ENCODE measurements at places on chromosomes 12 and 14.

DNA sequence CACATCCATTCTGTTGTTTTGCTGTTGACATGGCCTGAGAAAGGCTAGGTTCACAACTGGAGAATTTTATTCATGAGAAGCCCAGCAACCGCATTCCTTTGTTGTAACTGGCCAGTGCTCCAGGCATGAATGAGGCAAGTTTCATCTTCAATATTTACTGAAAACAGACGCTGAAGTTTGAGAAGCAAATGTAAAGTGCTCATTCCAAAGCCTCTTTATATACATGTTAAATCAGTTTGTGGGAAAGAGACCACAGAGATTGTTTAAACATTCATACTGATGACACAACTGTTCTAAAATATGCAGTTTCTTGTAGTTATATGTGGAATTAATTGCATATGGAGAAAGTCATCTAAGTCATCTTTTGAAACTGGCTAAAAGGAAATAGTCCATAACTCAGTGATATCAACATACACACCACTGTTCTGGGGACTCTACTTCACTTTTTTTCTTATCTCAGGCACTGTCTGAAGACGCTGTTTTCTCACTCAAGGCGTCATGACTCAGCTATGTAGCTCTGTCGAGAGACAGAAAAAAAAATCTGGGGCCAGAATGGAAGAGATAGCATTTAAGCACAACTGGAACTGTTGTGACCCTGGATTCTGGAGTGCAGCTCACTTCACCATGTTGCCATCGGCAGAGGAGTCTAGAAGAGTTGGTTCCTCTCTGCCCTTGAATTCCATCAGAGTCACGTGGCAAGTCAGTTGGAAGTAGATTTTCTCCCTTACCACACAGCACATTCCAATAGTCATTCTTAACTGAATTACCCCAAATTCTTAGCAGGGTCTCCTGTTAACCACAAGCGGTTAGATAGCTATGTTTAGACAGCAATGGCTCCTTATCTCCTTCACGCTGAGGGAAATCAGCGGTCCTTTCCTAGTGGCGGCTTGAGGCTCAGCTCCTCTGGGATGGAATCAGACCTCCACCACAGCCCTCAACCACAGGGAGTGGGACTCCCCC, 258.4 kb upstream of the HMGA2 start:
- no peak for DNase-seq

GRCh38 chr14:29222671-29223268, 456.2 kb downstream of the FOXG1 start:
- DNase-seq = no peak

GRCh38 chr14:99484106-99484505, 2.9 kb downstream of the CCNK start:
- DNase-seq = no peak

- DNase-seq = no peak
Measured at GRCh38 chr12:28108599-28108998, 81.7 kb upstream of the CCDC91 start.

GRCh38 chr12:27922531-27923139, 49.9 kb downstream of the PTHLH start:
- no peak for DNase-seq

- DNase-seq = no peak
Measured at GRCh38 chr14:52029881-52030280, 39.0 kb downstream of the NID2 start.

GRCh38 chr14:29749327-29749726, 178.3 kb downstream of the PRKD1 start:
- DNase-seq = no peak

- DNase-seq = no peak
Measured at GRCh38 chr12:13161172-13161571, 35.4 kb upstream of the EMP1 start.

DNA sequence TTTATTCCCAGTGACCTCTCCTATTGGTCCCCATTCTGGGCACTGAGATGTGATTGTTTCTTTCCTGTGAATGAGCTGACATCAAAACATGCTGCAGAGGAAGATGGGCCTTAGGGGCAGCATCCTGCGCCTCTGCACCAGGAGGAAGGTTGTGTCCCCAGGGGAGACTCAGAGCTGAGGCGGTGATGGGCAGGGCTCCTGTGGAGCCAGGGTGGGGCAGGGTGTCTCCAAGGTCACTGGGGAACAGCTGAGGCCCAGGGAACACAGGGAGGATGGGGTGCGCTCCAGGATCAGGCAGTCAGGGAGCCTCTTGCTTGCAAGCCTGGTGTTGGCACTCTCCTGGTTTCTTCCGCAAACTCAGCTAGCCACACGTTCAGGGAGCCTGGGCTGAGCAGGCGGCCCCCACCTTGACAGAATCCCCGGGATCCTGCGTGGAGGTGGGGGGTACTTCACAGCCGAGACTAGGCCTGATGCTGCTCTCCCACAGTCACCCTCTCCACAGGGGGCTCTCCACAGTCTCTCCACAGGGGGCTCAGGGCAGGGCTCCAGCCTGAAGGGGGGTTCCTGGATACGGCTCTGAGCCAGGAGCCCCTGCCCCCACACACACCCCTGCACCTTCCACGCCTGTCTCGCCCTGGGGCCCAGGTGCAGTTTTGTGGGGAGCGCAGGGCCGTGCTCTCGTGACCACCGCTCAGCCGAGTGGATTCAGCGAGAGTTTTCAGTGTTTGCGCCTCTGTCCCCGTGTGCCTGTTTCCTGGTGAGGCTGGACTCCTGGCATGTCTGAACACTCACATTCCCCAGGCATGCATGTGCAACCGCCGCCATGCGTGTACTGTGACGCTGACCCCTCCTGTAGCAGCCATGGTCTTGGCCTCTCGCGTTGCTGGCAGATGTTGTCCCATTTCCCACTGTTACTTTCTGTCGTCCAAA, 264.7 kb downstream of the SEC23A start:
- no peak for DNase-seq

DNA sequence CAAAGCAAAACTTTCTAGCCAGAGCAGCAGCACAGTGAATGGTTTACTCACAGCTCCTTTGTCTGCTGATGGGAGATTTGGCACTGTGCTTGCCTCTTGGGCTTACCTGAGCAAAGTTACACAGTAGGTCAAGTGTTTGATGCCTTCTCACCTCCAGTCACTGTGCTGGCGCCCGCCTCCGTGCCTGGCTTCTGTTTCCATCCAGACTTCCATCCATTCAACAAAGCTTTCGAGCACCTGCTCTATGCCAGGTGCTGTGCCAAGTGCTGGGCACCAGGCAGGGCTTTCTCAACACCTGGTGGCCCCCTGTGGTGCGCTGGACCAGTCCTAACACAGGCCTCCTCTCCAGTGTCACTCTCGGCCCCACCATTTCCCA, 199.2 kb upstream of the EEA1 start:
- DNase-seq = no peak

DNA sequence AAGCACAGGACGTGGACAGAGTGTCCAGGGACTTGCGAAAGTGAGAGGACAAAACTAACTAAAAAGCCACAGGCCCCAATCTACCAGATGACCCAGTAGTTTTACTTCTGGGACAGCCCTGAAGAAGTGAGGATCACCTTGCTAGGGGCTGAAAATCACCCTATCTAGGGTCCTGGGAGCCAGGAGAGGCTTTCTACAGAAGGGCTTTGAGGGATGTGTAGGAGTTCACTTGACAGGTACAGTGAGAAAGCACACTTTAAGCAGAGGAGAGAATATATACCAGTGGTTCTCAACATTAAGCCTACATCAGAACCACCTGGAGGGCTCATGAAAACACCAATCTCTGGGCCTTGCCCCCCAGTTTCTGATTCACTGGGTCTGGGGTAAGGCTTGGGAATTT, 60.8 kb downstream of the ZNF664 start:
- DNase-seq = no peak

DNA sequence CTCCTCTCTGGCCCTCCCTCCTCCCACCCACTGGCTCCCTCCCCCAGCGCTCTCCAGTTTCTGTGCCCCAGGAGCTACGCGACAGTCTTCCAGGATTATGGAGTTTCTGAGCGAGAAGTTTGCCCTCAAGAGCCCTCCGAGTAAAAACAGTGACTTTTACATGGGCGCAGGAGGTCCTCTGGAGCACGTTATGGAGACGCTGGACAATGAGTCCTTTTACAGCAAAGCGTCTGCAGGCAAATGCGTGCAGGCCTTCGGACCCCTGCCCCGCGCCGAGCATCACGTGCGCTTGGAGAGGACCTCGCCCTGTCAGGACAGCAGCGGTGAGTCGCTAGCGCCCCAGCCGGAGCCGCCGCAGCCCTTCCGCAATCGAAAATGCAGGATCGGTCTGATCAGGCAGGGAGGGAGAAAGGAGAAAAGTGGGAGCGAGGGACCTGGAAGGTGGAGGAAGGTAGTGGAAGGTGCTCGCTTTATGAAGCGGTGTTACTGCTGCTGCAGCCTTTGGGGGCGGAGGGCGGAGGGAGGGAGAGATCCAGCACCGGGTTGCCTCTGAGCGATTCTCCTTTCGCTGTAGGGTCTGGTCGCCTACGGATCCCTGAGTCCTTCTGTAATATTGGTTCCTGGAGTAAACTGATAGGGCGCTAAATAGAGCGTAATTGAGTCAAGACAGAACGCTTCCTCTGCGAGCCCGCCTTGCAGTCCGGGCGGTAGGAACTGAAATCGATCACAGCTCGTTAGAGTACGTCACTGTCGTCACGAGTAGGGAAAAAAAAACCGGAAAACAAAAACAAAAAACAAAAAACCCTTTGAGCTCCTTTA, at the start of gene ALX1:
Gene ALX1, plus strand, starts transcription at position 56 of the 819 bp plus-strand sequence. Its CDS starts 42 bp downstream, at position 98.
- no peak for DNase-seq

GRCh38 chr12:64273527-64274403, 51.7 kb upstream of the KICS2 start:
- DNase-seq = no peak

GRCh38 chr14:59823179-59823578, 47.4 kb downstream of the RTN1 start:
- DNase-seq = no peak

DNA sequence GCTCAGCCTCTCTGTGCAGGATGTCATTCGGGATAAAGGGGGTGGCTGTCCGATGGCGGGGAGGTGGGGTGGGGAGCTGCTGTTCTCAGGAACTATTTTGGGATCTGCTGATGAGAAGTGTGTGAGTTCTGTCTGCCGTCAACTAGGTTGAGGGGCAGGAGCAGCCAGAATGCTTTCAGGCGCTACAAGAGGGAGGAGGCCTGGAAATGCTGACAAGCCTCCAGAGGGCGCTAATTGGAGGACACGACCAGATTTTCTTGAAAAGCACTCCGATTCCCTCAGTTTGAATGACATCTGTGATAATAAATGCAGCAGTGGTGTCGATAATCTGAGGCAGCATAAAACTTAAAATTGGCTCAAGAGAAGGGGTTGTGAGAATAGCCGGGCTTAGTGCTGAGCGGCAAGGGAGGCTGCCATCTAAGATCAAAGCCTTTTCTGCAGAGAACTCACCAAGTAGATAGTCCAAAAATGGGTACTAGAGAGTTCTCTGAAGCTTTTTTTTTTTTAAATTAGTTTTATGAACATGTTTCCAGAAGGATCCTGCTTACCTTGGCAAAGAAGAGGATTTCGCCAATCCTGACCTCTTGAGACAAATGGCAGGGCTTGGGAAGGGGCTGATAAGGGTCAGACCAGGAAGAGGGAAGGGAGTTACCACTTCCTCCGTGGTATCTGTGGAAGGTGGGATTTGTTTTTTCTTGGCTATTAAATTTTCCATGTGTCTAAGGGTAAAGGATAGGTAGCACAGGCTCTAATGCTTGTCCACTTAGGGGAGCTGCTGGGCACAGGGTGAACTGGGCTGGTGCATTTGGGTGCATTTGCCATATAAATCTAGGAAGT, 94.4 kb downstream of the CRACR2A start:
- DNase-seq = peak; percentile 14

- no peak for DNase-seq
Measured at GRCh38 chr12:105076098-105076497, 8.2 kb downstream of the ALDH1L2 start.

DNA sequence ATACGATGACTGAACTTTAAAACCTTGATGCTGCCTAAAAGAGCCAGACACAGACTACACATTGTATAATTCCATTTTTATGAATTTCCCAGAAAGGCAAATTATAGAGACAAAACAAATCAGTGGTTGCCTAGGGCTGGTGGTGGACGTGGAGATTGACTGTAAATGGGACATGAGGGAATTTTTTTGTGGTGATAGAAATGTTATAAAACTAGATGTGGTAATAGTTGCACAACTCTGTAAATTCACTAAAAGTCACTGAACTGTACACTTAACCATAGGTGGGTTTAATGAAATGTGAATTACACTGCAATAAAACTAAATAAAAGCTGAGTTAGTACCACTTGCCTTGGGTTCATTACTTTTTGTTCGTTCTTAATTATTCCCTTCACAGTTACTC, 72.1 kb downstream of the PLEKHA5 start:
- DNase-seq = no peak

- no peak for DNase-seq
Measured at GRCh38 chr12:9799961-9800360, 27.3 kb upstream of the KLRF1 start.

DNA sequence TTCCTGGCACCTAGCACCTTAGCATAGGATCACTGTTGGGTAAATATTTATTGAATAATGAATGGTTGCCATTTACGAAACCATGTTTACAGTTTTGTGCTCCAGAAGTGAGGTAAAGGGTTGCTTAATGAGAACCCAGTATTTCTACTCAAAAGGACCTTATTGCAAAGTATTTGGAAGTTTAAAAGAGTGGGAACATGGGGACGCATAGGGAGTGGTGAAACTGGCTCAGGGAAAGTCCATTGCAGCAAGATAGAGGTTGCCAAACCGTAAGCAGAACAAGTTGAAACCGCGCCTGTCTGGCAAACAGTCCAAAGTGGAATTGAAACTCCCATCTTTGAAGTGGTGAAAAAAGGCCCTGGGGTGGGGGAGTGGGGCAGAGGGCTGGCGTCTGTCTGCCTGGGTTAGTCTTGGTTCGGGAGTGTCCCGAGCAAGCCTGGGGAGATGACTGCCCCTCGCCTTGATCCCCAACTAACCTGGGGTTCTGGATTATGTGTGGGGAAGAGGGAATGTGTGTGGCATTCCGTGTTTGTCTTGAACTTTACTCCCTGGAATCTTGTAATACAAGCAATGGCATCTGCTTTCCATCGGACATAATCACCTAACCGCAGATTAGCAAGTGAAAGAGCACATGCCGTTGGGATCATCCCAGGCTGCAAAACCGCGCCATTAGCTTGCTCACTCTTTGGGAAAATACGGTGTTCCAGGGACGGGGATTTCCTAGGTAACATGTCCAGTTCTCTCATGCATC, 7.2 kb downstream of the ALDH2 start:
- no peak for DNase-seq

GRCh38 chr12:89702503-89702902, 6.1 kb downstream of the ATP2B1 start:
- DNase-seq = no peak

GRCh38 chr12:21992823-21993222, 51.6 kb upstream of the ABCC9 start:
- DNase-seq = no peak

DNA sequence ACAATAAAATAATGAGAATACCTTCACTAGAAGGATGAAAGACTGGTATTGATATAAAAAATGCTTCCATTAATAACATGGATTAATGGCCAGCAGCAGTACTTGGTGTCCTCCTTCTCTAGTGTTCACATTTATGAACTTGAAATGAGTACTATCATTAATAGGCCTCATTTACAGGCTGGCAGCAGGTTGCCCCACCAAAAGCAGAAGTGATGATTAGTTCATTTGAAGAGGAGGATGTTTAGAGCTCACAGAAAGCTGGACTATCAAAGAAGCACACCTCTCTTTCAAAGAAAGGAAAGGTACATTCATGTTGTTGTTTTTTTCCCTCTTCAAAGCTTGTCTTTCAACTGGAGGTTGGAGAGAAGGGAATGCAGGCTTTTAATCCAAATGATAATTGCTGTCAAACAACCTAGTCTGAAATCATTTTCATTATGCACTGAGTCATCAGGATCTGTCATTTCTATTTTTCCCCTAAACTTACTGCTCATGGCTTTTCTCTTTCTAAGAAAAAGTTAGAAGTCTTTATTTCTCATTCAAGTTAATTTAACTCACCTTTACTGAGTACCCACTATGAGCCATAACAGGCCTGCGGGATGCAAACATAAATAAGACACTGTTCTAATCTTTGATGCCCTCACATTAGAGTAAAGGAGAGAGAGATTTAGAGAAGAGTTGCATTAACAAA, 157.9 kb upstream of the GRIP1 start:
- no peak for DNase-seq
